ENCODE measurements at places on chromosomes 4 and X.

GRCh38 chr4:149999485-150000074 is 78.7 kb upstream of the DCLK2 start:
- DNase-seq = peak; percentile 54

- DNase-seq = no peak
These were observed 6.3 kb downstream of the GPAT3 start for GRCh38 chr4:83542225-83542624.

DNA sequence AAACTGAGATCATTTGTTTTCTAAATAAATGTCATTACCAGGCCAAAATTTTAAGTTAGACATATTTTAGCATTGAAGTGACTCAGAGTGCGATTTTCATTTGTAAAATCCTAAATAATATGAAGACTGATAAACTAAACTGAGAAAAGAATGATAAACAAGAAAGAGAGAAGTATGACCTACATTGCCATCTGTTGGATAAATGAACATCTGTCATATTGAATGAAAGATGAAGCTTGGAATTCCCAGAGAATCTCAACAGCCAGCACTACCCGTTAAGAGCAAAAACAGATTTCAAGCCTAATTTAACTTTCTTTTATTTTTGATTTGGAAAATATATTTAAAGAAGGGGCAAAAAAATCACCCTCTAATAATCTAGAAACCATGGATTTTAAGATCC is 591.0 kb upstream of the ATOH1 start:
- DNase-seq = no peak

- DNase-seq = no peak
These were observed 151.0 kb downstream of the VCX3A start for GRCh38 chrX:6383917-6384316.

- DNase-seq = no peak
These were observed 14.3 kb downstream of the RNF4 start for GRCh38 chr4:2483237-2483636.

GRCh38 chrX:124240422-124240821 is 92.0 kb upstream of the TEX13D start:
- DNase-seq = no peak

- DNase-seq = no peak
These were observed 153.3 kb upstream of the LNX1 start for GRCh38 chr4:53744446-53745160.

GRCh38 chrX:12894074-12895030 is 12.1 kb upstream of the TLR8 start:
- peak; percentile 5 for DNase-seq

DNA sequence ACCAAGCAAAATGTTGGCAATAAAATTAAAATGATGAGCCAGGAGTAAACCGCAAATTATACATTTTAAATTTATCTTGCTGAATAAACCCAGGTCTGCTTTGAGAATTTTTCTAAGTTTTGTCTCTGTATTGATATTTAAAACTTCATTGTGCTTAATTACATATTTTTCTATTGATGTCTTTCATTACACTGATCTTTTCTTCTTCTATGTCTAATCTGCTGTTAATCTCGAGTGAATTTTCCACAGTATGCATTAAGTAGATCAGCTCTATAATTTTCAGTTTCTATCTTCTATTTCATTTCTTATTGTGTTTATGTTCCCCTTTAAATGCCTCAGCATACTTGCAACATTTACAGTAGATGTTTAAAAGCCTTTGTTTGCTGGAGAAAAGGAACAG is 918.7 kb downstream of the FAT4 start:
- no peak for DNase-seq

Measured in Daoy (cell line).